Diencephalon (tissue), 1 donor: ENCODE measurements at places on chromosomes 2 and 18. TPM values are rescaled to one million over a fixed set of nuclear protein-coding genes. Genes with fewer than 3 reads are reported as not detected.

OBSL1 gene
- total RNA-seq = 47.1 TPM

LRP1B gene
- total RNA-seq = 78.0 TPM

SCN3A gene
- total RNA-seq = 197 TPM

CFAP65 gene
- total RNA-seq = 2.3 TPM

NTSR2 gene
- 4.2 TPM for total RNA-seq

LIMS2 gene
- total RNA-seq = 4.4 TPM

HOXD12 gene
- total RNA-seq = not detected

TSPYL6 gene
- total RNA-seq = 0.23 TPM

OTX1 gene
- 2.8 TPM for total RNA-seq

COL4A3 gene
- total RNA-seq = 1.8 TPM

ZNF892 gene
- total RNA-seq = 28.8 TPM

SLC19A3 gene
- total RNA-seq = 3.9 TPM

ZNF521 gene
- 67.1 TPM for total RNA-seq

DSC3 gene
- 0.23 TPM for total RNA-seq

RNU2-63P gene
- not detected for total RNA-seq

C2orf81 gene
- total RNA-seq = 0.92 TPM

CROCC2 gene
- 1.4 TPM for total RNA-seq

BOLL gene
- 1.4 TPM for total RNA-seq

GPR35 gene
- 0.46 TPM for total RNA-seq

OSR1 gene
- total RNA-seq = 2.5 TPM

OTOF gene
- total RNA-seq = 4.6 TPM

FBLN7 gene
- 6.2 TPM for total RNA-seq

ERICH2 gene
- 1.6 TPM for total RNA-seq

TEX44 gene
- not detected for total RNA-seq

TPO gene
- total RNA-seq = 0.23 TPM

C2orf78 gene
- total RNA-seq = not detected

IFIH1 gene
- 4.8 TPM for total RNA-seq

FOXD4L1 gene
- 0.69 TPM for total RNA-seq

ALK gene
- 21.0 TPM for total RNA-seq

DSG4 gene
- total RNA-seq = not detected

SERPINB3 gene
- not detected for total RNA-seq

AP1S3 gene
- total RNA-seq = 8.8 TPM

MEP1B gene
- 0.23 TPM for total RNA-seq

GALNT14 gene
- total RNA-seq = 20.5 TPM

VSNL1 gene
- total RNA-seq = 128 TPM

PRPF40A gene
- 98.7 TPM for total RNA-seq

LRP2 gene
- total RNA-seq = 11.5 TPM

ZNF2 gene
- total RNA-seq = 8.8 TPM

PSMA8 gene
- 0.46 TPM for total RNA-seq

SPHKAP gene
- total RNA-seq = 60.7 TPM

CCDC68 gene
- 4.4 TPM for total RNA-seq

EFHD1 gene
- total RNA-seq = 3.7 TPM

UGT1A9 gene
- not detected for total RNA-seq

CD302 gene
- 6.7 TPM for total RNA-seq

TBR1 gene
- total RNA-seq = 3.9 TPM

MYO7B gene
- under 0.01 TPM for total RNA-seq

GAREM2 gene
- total RNA-seq = 17.3 TPM

DPP10 gene
- 97.8 TPM for total RNA-seq

CPLX4 gene
- total RNA-seq = not detected

TXNDC2 gene
- total RNA-seq = not detected

GPAT2 gene
- total RNA-seq = 2.3 TPM

CYS1 gene
- 1.2 TPM for total RNA-seq

ANKRD62 gene
- 0.23 TPM for total RNA-seq

MEX3C gene
- total RNA-seq = 79.4 TPM

ANO7 gene
- total RNA-seq = 0.46 TPM

HOXD11 gene
- total RNA-seq = not detected

APCDD1 gene
- 26.8 TPM for total RNA-seq

PAX8 gene
- 0.69 TPM for total RNA-seq

GYPC gene
- 25.4 TPM for total RNA-seq
